ENCODE measurements at places on chromosomes 7 and 10.
A peak's percentile ranks its signal among the peaks of the same experiment; 100 is the strongest.

DNA sequence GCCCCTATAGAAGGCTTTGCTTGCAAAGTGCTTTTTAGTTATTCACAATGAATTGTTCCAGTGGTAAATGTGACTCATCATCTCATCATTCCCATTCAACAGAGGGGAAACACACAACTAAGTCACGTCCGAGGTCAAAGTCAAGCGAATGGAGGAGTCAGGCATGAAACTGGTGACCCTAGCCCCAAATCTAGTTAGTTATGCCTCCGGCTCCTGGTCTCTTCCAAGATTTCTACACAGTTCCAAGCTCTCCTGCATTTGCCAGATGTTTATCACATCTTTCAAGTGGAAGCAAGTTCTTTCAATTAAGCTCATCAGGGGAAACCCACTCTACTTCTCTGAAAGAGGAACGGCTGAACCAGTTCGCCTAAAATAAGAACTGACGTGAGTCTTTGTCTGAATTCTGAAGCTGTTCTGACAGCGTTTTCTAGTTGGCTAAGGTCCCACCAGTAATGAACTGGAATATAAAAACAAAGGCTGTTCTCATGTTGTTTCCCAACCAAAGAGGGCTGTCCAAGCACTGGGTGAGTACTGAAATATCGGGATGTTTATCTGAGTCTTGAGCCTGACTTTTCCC is 140.9 kb upstream of the NRBF2 start:
- DNase-seq = no peak

GRCh38 chr10:125534515-125534914 is 148.4 kb downstream of the TEX36 start:
- DNase-seq = no peak

DNA sequence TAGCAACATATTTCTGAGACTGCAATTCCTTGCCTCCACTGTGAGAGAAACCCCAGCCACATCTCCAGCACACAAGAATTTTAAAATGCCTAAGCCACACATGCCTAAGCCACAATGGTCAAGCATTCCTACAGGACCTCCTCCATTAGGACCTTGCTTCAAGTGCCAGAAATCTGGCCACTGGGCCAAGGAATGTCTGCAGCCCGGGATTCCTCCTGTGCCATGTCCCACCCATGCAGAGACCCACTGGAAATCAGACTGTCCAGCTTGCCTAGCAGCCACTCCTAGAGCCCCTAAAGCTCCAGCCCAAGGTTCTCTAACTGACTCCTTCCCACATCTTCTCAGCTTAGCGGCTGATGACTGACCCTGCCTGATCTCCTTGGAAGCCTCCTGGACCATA is 117.5 kb downstream of the AHR start:
- DNase-seq = no peak

DNA sequence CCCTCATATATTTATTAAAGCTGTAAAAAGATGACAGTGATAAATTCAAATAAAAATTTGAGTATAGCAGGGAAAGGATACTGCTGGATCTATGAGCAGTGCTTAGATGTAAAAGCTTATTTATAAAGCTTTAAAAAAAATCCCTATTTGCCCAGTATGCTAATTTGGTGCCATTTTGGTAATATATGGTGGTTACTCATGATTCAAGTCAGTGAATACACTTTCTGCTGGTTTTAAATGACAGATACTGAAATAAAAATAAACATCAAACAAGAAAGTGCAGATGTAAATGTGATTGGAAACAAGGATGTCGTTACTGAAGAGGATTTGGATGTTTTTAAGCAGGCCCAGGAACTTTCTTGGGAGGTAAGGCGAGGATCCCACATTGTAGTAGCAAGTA is 134.4 kb upstream of the SAMD8 start:
- DNase-seq = no peak

- DNase-seq = no peak
Observed at GRCh38 chr10:57743711-57744110, 524.0 kb downstream of the IPMK start.

DNA sequence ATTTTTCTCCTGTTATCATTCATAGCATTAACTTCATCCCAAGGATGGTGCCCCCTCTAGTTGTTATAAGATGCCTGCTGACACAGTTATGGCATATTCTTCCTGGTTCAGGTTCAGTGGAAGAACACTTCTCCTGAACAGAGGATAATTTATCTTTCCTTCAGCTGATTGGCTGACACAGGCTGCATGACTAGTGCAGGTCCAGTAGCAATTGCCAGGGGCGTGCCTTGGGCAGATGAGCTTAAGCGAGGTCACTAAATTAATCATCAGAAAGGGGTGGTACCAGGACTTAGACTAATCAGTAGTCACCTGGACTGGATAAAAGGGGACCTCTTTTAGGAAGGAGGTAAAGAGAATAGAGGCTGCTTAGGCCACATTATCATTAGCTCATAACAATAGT is 42.3 kb downstream of the BZW2 start:
- DNase-seq = no peak

DNA sequence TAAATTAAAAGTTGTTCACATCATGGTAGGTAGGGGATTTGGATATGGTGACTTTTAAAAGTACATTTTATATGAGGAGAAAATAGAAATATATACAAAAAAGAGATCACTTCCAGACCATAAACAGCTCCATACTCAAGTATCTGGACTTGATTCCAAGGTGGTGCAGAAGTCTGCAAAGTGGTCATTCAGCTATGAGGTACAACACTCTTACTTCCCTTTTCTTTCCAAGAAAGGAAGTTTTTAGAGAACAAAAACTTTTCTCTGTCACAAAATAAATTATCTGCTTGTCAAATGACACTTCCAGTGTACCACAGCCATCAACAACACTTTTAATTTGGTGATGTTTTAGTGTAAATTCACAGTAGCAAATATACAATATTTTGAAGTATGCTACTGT is 1013.5 kb downstream of the GATA3 start:
- no peak for DNase-seq

DNA sequence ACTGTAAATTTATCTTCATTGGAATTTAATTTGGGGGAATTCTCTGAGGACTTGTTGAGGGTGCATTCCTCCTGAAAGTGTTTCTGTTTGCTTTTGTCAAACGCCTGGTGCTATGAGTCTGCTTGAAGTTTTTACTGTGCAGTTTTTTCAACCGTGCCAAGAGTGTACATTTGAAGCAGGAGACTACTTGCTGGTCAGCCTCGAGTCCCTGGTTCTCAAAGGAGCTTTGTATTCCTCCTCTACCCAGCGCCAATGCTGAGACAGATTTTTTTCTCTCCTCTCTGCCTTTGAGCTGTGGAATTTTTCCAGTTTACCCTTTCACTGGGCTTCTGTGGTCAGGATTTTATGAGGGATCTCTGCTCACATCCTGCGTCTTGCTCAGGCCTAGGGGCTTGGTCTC is 62.1 kb downstream of the NPY start:
- no peak for DNase-seq

DNA sequence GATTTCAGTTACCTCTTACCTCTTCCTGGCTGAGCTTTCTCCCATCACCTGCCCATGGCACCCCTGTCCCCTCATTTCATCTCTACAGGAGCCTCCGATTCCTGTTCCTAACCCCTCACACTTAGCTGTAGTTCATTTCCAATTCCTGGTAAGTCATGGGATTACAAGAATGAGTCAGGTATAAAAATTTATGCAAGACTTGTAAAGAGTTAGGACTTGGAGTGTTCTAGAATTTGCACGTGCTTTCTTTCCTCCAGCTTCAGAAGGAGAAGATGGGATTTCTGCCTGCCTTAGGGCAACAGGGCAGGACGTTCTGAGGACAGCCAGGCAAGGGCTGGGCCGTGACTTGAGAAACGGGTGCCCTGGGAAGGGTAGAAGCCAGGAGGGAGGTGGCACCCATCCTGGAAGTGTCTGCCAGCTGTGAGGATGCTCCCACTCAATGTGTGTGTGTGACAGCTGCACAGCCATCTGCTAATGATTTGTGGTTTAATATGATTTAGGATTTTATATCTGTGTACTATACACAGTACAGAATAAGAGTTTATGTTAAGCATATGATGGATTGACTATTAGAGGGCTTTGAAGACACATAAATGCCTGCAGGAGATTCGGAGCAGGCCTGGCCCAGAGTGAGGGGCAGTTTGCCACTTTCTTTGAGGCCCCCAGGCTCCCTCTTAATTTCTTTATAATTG is 81.5 kb upstream of the VIPR2 start:
- DNase-seq = no peak

DNA sequence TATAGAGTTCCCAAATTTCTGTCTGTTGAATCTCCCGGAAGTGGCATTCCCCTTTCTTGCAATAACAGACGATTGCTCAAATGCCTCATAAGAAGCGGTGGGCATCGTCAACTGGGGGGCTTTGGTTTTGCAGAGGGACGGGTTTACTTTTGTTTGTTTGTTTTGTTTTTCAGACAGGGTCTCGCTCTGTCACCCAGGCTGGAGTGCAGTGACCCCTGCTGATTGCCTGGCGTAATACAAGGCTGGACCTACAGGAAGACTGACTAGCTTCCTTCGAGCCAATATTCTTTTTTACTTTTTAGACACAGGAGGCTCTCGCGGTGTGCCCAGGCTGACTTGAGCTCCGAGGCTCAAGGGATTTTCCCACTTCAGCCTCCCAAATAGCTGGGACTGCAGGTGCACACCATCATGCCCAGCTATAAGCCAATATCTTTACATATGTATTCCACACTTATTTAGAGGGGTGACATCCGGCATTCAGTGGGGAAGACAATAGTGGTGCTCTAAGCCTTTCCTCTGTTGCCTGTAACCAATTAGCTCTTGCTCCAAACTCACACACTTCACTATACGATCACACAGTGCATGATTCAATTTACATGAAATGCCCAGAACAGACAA is 58.1 kb downstream of the FHIP2A start:
- DNase-seq = peak; percentile 64

DNA sequence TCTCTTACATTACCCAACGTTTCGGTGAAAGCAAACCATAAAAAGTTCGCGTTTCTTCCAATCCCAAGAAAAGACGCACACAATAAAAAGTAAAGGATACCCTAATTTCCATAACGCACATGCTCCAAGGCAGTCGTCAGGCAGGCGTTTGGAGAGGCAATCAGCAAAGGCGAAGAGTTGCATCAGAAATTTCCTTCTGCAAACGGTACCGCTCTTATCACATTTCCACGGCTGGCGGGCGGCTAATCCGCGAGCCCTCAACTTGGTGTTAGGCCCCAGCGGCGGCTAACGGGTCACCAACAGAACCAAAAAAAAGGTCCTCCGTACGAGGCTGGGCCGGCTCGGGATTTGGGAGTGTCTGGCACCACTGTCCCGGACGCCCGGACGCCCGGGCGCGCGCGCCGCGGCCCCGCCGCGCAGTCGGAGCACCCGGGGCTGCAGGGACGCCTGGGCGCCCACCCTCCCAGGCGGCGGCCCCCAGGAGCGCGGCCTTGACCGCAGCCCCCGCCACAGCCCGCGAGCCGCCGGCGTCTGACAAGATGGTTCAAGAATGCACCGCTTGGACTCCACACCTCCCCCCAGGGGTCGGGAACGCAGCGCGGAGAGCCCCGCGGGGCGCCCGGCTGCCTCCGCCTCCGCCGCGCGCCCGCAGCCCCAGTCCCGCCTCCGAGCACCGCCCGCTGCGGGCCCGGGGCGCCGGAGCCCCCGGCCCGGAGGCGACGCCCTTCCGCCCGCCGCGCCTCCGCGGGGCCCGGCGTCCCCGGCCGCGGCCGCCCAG is 9.8 kb upstream of the GRB10 start:
- peak; percentile 41 for DNase-seq

DNA sequence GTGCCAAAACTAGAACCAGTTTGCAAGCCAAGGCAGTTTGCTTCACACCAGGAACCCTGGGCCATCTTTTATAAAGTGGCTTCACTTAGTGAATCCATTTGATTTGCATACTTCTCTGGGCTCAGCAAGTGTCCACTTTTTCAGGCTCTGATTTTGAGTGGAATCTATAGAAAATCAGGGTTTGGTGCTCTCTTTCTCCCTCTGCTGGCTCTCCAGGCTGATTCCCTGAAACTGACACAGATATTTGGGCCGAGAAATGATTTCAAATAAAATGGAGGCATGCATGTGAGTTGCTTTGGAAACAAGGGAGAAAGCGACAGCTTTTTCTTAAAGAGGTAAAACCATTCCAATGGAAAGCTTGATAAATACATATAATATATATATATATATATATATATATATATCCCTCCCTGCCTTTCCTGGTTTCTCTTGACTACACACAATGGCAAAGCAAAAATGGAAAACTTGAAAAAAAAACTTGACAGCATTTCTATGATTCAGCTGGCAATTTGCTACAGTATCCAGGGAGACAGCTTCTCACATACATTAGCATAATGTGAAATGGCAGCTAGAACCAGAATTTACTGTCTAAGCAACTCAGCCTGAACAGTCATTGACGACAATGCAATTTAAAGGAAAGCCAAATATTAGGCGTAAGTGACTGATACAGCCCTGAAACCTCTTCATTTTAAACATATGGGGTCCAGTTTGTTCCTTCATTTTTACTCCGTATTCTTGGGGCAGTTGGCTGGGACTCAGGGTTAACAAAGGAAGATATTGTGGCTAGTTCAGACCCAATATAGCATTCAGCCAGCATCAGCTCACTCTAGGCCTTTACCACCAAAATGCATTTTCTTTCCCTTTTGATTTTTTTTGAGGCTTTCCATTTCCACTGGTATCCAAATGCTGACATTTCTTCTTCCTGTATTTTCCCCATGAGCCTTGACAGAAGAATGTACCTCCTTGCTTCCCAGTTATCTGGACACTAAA is 188.5 kb downstream of the TMEM178B start:
- no peak for DNase-seq

DNA sequence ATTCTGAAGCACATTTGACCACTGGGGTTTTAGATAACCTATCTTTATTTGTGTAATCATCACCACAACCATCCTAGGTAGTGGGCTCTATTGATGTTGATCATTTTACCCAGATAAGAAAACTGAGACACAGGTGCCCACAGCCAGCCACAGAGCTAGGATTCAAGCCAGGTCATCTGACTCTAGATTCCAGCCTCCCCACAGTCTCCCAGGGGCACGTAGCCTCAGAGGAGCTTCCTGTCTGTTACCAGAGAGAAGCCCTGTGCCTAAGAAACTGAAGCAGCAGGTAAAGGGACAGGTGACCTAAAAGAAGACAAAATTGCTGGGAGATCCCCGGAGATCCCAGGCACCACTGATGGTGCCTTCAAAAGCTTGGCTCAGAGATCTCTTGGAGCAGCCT is 55.8 kb downstream of the ALOX5 start:
- no peak for DNase-seq

DNA sequence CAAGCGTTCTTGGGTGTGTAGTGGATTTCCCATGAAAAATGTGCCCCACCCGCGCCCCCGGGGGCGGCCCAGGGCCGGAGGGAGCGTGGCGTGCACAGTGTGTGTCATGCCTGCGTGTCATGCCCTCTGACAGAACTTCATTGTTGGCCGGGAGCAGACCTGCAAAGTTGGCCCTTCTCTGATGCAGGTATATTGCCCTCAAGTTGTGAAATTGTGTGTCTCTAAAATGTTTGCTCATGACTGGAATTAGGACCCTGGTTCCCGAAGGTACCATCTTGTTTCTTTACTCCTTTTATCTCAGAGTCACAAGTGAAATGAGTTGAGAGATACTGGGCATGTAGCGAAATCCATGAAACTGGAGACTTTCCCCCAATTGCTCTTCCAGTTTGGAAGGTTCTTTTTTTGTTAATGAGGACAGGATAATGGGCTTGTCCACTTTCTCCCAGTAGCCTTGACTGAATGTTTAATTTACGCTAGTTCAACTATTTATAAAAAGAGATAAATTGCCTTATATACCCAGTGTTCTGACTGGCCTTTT is 26.2 kb downstream of the ADK start:
- peak; percentile 50 for DNase-seq

GRCh38 chr10:43842496-43842895 is 193.8 kb upstream of the ZNF32 start:
- DNase-seq = no peak
